ENCODE measurements at places on chromosomes 13 and 19.

DNA sequence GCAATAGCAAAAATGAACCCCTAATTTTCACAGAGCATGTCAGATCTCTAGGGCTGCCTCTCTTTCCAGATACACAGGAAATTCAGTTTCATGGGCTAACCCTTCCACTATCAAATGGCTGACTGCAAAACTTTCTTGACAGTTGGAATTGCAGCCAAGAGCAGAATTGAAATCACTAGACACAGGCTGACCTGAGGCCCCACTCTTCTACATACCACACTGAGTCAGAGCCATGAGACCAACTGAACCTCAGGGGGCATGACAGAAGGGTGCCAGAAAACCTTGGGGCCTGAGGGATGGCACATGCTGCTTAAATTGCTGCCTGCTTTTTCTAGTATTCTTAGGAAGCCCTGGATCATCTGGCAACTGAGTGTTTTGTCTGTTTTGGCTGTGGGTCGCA, 1.7 kb upstream of the DLEU7 start:
- DNase-seq = no peak

DNA sequence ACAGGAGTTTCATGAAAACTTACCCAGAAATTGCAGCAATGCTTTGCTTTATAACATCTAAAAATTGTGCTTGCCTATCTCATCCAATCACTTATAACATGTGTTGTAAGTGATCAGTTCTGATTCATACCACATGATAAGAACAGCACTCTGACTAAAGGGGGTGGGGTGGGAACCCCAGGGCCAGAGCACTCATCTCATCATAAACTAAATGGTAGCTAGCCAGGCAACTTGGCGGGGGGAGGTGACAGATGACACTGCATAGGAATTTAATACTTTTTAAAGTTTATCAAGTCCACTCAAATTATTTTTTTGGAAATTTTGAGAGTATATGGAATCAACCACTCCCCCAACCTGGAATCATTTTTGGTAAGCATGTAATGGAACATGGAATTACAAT, 42.1 kb downstream of the FOXO1 start:
- no peak for DNase-seq

- no peak for DNase-seq
Measured at GRCh38 chr19:33195645-33196347, 1.7 kb downstream of the LRP3 start.

DNA sequence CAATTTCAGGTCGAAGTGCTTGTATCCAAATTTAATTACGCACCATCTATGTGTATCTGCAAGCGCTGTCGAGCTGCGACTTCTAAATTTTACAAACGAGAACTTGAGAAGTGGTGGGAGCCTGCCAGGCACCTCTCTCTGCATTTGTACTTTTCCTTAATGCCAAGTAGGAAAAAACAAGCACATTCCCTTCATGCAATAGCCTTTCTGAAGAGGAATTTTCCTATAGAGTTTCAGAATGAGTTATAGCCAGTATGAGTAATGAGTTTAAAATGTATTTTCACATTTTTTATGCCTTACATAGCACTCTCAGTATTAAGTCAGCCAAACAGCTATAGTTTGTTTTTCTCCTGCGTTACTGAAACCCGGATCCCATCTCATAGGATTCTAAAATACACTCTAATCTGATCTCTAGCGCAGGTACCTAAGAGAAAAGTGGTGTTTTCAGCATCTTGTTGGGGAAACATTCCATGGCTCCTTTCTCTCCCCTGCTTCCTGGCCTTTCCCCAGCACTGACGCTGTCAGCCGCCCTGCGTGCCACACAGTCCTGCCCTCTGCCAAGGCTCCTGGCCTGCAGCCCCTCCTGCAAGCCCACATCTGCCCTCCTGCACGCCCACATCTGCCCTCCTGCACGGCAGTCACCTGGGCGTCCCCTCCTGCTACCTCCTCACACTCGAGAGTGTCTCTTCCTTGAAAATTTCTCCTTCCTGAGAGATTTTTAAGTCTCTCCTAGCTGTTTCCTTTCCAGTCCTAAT, 526.9 kb downstream of the MYO16 start:
- DNase-seq = no peak

DNA sequence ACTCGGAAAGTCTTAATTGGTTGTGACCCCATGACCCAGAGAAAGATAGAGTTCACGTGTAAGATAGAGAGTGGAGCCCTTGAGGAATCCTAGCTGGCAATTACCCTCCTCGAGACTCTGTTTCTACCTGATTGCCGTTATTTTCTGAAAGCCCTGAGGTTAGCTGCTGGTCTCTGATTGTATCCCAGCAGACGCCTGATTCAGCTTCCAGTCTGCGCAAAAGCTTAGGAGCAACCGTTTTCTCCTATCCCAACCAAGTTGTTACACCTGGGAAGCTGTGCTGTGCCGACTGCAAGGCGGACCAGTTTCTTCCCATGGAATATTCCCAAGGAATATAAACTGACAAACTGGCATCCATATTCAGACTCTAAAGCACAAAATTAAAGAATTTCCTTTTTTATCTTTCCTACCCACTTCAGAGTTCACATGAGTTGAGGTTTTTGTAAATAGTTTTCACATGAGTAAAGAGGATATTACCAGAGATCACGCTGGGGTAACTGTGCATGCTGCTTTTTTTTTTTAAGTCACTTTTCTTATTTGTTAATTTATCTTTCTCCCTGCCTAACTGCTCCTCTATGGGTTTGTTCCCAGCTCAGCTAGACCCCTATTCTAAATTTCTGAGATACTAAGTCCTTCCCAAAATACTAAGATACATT, 1.5 kb upstream of the TRPC4 start:
- no peak for DNase-seq

GRCh38 chr13:102333320-102334198, 68.3 kb downstream of the FGF14 start:
- DNase-seq = no peak

- DNase-seq = no peak
Measured at GRCh38 chr19:34276614-34277013, 22.3 kb downstream of the GARRE1 start.

DNA sequence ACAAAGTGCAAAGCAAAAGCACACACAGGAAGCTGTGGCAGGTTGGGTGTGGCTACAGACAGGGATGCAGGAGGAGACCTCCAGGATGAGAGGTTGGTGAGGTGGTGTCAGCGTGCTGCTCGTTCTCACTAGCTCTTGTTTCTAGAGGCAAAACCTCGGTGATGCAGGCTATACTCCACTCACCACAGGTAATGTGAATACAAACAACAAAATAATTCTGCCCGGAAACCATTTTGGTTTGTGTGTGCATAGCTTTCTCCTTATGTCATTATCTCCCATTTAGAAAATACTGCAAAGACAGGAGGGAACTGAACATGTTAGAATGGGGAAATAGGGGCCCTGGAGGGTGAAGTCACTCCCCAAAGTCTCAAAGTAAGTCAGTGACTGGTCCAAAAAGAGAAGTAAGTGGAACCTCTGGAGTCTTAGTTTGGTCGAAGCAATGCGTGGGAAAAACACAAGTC, 9.4 kb downstream of the LCP1 start:
- no peak for DNase-seq

- DNase-seq = peak; percentile 11
Measured at GRCh38 chr13:71797517-71797916, 69.5 kb downstream of the DACH1 start.

DNA sequence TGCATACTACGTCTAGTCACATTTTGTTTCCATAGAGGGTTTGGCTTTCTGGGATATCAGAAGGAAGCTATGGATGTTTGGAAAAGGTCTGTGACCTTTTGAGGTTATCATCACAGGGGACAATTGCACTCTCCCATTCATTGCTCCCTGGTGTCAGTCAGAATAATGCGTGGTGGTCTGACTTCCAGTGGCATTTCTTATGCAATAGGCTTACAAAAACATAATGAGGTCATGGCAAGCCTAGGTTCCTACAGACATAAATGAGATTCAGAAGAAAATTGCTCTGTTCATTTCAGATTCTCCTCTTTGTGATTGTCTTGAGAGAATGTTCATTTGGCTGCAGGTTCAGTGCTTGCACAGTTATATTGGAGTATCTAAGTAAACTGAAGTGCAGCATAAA, 54.6 kb downstream of the ARHGAP35 start:
- DNase-seq = no peak

GRCh38 chr19:12055784-12056183, 3.0 kb upstream of the ZNF878 start:
- no peak for DNase-seq

- no peak for DNase-seq
Measured at GRCh38 chr13:113982296-113982661, 8.4 kb upstream of the C13orf46 start.

DNA sequence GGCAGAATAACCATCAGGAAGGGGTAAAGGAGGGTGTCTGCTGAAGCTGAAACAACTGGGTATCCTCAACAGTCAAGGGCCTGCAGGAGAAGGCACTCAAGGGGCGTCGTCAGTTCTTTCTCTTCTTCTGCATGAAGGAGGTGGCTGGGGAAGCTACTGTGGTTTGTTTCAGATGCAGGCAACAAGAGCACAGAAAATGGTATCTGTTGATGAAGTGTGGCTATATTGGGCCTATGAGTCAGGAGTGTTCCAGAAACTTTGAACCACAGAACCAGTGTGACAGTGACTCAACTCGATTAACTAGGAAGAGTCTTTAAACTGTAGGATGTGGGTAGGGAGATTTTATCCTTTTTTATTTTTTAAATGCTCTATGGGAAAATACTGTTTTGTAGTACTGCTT, 686.3 kb downstream of the FGF9 start:
- DNase-seq = no peak

GRCh38 chr13:35957241-35957731, 173.9 kb downstream of the DCLK1 start:
- DNase-seq = no peak

- DNase-seq = no peak
Measured at GRCh38 chr13:50955798-50956197, 46.2 kb downstream of the RNASEH2B start.

- DNase-seq = no peak
Measured at GRCh38 chr13:43965459-43965845, 85.7 kb downstream of the LACC1 start.

- DNase-seq = no peak
Measured at GRCh38 chr13:86810361-86810760, 860.8 kb upstream of the SLITRK5 start.

- no peak for DNase-seq
Measured at GRCh38 chr13:25281193-25281934, 5.9 kb downstream of the MTMR6 start.

- DNase-seq = no peak
Measured at GRCh38 chr13:102598061-102598460, 1.3 kb downstream of the TPP2 start.

DNA sequence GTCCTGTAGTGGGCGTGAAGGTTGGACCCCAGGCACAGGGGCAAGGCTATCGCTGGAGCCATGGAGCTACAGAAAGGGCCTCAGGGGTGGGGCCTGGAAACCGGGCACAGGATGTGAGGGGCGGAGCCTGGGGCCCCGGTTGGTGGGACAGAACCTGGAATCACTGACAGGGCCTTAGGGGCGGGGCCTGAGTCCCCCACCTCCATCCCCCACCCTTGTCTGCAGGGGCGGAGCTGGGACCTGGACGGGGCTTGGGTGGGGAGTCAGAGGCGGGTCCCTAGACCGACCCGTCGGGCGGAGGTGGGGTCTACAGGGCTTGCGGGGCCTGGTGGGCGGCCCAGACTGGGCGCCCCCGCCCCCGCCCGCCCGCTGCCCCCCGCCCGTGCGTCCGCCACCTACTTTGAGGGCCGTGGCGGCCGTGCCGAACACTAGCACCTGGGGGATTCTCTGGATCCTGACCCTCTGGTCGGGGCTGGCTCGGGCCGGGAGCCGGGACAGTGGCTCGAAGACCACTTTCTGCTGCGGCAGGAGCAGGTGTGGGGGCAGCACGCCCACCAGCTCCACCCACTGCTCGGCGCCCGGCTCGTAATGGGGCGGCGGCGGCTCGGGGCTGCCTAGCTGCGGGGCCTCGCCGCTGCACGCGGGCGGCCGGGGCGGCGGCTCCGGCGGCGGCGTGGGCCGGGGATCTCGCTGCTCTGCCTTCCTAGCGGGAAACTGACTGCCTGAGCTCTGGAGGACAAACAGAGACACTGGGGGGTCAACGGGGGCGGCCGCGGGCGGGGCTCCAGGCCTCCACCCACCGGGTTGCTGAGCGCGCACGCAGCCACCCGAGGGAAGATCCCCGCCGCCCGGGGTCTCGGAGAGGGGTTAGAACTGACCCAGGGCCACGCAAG, 26.3 kb downstream of the DCAF15 start:
- DNase-seq = no peak

DNA sequence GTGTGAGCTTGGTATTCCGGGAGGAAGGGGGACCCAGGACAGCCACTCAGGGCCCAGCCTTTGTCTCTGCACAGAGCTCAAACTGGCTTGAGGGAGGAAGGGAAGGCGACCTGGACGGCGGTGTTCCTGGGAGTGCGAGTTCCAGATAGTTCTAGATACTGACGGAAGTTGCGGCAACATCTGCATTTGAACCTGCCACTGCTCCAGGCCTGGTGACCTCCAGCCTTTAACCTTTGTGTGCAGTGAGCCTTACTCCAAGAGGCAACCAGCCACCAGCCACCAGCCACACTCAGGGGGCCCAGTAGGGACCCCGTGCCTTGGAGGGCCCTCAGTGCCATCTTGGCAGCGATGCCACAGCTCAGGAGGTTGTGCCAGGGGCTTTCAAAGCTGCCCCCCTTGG, 15.5 kb upstream of the ZBTB7A start:
- no peak for DNase-seq

GRCh38 chr13:54706336-54706735, 1677.7 kb downstream of the OLFM4 start:
- no peak for DNase-seq

GRCh38 chr13:35855531-35856019, 275.6 kb downstream of the DCLK1 start:
- no peak for DNase-seq

GRCh38 chr19:43618921-43619261, 538 bp downstream of the ZNF428 start:
- DNase-seq = peak; percentile 31

- DNase-seq = no peak
Measured at GRCh38 chr19:55675661-55676354, 782 bp downstream of the EPN1 start.

DNA sequence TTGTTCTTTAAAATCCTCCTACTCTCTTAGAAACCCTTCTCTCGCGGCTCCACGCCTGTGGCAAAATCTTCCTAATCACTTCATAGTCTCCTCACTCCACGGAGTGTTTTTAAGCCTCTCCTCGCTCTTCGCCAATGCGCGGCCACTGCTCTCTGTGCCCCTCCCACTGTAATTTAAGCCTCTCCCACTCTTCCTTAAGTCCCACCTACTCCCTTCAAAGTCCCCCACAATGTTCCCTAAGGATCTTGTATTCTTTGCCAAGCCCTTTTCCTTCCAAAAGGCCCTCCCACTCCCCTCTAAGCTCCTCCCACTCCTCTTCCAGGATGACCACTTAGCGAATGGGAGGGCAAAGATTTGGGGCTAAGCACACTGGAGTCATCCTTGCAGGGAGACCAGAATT, 1.3 kb downstream of the FIZ1 start:
- DNase-seq = no peak

Measured in NCI-H1436 treated with DMSO at 0.1 percent for 48 hours (cell line).